Activated T-cell treated with anti-CD3 and anti-CD28 coated beads for 1 hour (primary cell): ENCODE measurements at places on chromosomes 13 and 19.

DNA sequence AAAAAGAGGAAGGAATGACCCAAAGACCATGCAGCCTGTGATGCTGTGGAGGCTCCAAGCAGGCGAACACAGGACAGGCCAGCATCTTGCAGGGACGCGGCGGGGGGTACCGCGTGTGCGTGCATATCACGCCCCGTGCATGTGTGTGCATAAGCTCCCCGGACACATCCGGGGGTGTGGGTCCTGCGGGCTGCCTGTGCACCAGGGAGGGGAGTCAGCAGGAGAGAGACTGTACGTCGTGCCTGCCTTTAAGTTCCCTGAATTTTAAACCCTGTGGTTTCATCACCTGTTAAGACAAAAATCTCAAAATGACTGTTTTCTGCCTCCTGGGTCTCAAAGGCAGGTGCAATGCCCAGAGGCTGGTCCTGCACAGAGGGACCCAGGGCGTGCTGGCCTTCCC lies 16.6 kb downstream of the ADAT3 start:
- no peak for DNase-seq

GRCh38 chr13:66189986-66190385 lies 1040.2 kb downstream of the PCDH9 start:
- DNase-seq = no peak

DNA sequence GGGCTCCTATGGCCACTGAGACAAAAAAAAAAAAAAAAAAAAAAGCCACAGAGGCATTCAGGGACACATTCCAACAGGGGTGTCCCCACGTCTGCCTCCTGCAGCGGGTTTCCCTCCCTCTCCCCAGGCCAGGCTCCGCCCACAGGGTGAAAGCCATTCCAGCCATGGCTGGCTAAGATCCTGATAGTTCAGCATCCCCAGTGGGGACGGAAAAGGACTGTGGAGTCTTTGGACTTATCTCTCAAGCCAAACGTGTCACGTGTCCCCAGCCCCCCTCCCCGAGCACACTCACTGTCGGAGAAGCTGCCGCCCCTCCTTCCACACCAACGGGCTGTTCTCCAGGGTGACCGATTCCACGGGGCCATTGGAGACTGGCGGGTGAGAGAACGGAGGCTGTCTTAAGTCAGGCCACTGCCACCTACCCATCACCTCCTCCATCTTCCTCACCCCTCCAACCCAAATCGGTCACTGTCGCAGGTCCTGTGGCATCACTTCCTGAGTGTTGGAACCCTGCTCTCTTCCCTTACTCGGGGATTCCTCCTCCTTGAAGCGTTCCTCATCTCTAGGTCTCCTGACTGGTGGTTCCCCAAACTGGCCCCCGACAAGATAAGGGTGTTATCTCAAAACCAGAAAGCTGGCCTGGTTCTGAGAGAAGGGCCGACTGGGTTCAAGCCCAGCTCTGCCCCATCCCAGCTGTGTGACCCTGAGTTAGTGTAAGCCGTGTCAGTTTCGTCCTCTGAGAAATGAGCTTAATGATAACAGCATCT lies 9.1 kb upstream of the FKRP start:
- no peak for DNase-seq

DNA sequence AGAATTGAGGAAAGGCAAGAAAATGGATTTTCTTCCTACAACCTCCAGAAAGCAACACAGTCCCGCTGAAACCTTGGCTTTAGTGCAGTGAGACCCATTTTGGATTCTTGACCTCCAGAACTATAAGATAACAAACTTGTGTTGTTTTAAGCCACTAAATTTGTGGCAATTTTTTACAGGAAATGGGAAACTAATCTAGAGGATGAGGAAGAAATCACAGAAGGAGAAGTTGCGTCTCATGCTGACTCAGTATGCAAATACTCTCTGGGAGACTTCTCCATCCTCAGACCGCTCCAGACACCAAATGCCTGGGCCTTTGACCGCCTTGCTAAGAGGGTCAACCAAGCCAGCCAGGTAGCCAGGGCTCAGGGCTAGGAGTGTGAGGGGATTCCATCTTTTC lies 13.1 kb upstream of the CEACAM16 start:
- no peak for DNase-seq

DNA sequence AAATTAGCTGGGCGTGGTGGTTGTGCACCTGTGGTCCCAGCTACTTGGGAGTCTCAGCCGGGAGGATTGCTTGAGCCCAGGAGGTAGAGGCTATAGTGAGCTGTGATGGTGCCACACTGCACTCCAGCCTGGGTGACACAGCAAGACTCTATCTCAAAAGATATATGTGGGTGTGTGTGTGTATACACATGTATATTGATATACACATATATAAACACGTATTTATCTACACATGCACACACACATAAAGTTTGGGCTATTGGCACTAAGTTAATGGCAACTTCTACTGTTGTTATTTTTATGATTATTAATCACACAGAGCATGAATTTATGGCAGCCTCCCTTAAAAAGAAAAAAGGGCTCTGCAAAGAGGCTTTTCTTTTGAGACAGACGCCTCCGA lies 27.1 kb upstream of the ABCC4 start:
- DNase-seq = no peak

DNA sequence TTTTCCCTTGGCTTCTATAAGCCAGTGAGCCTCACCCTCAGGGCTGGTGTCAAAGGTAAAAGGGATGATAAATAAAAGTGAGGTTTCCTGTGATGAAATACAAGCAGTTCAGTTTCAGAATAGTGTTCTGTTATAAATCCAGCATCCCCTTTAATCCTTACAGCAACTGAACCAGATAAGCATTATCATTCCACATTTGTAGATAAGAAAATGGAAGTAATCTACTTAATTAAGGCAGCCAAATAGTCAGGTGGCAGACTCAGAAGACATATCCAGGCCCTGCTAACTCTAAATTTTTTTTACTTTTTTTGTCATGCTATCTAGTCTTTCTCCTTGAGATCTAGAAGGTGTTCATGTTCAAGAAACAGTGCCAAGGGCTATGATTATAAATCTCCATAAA lies 99.4 kb upstream of the SOX21 start:
- DNase-seq = no peak

- no peak for DNase-seq
Observed at GRCh38 chr13:31322026-31322425, 122.3 kb downstream of the B3GLCT start.

GRCh38 chr13:27012482-27013197 lies 159.0 kb downstream of the USP12 start:
- DNase-seq = no peak

- DNase-seq = no peak
Observed at GRCh38 chr13:49608651-49609331, 19.5 kb upstream of the ARL11 start.

DNA sequence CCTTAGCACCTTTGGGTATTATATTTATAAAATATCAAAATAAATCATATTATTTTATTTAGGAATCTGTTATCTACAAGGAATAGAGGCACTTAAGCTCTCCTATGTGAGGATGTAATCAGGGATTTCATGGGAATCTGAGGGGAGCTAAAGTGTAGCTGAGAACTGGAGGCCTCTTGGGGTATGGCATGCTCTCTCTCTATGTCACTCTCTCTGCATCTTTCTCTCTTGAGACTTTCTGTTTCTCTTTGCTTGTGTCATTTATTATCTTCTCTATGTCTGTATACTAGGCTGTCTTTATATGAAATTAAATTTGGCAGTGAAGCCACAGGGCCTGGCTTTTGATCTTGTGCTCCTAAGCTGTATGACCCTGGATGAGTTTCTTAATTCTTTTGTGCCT lies 37.7 kb upstream of the SCEL start:
- DNase-seq = no peak

- peak; percentile 10 for DNase-seq
Observed at GRCh38 chr19:16778796-16779411, 50.3 kb upstream of the SIN3B start.

DNA sequence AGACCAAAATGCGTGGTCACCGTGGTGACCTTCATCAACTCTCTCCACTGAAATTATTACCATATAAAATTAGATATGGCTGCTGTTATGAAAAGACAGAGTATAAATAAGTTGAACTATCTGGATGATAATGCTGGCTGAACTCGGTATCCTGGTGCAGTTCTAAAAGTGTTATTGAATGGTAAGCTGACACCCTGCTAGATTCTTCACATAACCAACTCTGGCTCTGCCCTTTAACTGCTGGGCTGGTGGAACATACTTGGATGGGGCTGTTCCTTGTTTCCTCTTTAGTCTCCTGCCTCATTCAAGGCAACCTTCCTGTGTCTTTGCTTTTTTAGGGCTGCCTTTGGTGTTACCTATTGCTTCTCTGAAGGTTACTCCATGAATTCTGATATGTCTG lies 106.9 kb downstream of the FGF9 start:
- no peak for DNase-seq

DNA sequence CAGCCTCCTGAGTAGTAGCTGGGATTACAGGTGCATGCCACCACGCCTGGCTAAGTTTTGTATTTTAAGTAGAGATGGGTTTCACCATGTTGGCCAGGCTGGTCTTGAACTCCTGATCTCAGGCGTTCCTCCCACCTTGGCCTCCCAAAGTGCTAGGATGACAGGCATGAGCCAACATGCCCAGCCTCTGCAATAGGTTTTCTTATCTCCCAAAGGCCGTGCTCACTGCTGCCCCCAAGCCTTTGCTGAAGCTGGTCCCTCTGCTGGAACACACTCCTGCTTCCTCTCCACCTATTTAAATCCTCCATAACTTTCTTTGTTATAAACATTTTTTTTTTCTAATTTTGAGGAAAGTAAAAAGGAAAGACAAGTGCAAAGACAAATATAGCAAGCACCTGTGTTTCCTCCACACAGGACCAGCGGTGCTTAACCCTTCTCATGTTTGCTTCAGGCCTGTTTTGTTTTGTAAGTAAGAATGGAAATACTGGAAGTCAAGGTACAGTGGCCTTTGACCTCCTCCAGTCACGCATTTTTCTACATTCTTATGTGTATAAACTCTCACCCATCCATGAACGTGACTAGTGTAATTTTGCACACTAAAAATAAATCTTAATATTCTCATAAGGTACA lies 14.5 kb upstream of the TNFAIP8L1 start:
- no peak for DNase-seq

- peak; percentile 56 for DNase-seq
Observed at GRCh38 chr19:44753932-44754749, 5.6 kb downstream of the BCL3 start.

DNA sequence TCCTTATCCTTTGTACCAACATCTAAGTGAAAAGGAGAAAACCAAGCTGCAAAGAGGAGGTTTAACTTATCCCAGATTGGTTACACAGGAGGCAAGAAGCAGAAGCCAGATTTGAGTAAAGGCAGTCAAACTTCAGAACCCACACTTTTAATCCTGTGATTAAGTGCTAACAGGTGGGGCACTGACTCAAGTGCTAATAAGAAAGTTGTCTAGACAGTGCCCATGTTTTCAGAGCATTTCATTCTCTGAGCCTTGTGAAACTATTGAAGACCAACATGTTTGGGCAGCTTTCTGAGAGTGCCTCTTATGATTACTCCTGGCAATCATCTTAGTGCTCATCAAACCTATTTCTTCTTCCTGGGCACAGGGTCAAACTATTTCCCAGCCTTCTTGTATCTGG lies 380.8 kb downstream of the KCNRG start:
- DNase-seq = no peak

GRCh38 chr13:33033986-33034385 lies 17.8 kb downstream of the KL start:
- no peak for DNase-seq

DNA sequence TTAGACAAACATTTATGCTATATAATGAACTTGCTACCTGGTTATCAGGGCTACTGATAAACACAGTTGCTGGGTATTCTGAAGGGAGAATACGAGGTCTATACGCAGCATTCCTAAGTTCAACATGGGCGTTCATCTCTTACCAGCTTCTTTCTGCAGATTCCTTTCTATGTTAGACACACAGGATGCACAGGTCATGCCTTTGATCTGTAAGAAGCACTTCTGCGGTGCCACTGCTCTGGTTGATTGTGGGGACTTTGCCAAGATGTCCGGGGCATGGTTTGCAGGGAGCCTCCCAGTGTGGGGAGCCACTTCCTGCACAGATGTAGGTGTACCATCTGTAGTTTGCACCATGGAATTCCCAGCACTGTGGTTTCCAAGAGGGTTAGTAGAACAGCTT lies 40.9 kb downstream of the ATP7B start:
- DNase-seq = no peak

DNA sequence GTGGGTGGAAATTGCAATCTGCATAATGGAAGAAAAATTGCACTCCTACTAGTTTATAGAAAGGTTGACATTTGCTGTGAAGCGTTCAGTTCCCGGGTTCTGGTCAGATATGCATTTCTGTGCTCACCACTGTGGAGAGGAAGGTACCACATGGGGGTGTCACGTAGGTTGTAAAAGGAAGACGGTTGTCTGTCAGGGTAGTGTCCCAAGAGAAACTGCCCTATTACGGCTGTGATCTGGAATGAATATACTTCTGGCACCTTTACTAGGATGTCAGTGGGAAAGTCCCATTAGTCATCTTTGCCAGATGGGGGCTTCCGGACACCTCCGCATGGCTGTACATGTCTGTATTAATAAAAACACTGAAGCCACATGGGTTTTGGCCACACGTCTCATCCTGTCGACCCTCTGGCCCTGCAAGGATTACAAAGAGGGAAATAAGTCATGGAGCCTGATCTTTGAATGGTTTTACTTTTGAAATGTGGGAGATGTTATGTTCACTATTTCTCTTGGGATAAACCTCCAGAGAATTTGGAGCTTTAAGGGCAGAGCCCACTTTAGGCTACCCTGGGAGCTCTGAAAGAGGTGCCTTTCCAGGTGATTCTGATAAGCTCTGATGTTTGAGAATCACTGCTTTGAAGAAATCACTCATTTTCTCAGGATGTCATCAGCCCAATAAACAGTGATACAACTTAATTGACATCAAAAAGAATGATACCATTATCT lies 133.9 kb downstream of the AKAP11 start:
- DNase-seq = no peak

- DNase-seq = no peak
Observed at GRCh38 chr19:41307090-41307875, 2.7 kb upstream of the CCDC97 start.

GRCh38 chr13:85142351-85142927 lies 656.8 kb downstream of the SLITRK6 start:
- no peak for DNase-seq

DNA sequence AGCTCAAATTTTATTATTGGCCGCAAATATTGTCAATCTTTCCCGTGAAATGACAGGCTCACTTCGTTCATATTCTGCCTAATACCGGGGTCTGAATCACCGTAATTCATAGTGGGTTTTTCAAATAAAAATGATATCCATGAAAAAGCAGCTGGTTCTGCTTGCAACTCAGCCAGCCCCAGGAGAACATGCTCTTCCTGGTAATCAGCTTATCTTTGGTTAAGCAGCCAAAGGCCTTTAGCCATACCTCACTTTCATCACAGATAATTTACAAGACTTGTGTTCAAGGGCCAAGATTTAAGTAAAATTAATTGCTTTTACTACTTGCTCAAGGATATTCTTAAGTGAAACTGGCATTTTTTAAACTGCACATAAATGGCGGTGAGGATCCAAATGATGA lies 22.5 kb downstream of the RNASEH2B start:
- no peak for DNase-seq

GRCh38 chr13:25080773-25081172 lies 15.2 kb upstream of the PABPC3 start:
- DNase-seq = no peak

DNA sequence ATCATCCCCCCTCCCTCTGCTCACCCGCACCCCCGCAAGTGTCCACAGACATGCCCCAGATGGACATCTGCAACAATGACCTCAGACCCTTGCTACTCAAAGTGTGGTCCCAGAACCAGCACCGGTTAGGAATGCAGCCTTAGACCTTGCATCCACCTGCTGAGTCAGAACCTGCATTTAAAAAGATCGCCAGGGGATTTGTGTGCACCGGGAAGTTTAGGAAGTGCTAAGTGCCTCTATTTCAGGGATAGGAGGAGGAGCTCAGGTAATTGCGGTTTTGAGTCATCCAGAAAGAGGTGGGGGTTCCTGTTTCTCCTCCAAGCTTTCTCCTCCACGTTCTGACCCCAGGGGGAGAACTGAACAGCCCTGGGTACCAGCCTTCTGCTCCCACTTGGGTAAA lies 46.2 kb downstream of the CACNA1A start:
- DNase-seq = no peak
